A172 (cell line): ENCODE measurements at places on chromosomes 12 and 14.

DNA sequence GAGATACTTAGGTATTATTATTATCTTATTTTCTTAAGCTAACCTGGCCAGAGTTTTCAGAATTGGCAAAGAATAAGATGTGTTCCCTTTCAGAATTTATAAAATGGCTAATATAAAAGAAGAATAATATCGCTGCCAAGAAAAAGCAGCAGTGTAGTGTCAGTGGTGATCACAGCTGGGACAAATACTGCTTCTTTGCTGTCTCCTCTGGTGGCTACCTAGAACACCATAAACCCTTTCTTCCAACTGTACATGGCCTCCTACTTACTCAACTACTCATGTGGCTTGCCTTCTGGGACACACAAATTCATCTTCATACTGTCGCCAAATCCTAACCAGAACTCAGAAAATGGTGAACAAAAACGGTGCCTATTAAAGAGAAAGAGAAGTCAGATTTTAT, 72.7 kb downstream of the MED13L start:
- no peak for DNase-seq

GRCh38 chr14:95440496-95440895, 76.0 kb downstream of the SYNE3 start:
- no peak for DNase-seq

DNA sequence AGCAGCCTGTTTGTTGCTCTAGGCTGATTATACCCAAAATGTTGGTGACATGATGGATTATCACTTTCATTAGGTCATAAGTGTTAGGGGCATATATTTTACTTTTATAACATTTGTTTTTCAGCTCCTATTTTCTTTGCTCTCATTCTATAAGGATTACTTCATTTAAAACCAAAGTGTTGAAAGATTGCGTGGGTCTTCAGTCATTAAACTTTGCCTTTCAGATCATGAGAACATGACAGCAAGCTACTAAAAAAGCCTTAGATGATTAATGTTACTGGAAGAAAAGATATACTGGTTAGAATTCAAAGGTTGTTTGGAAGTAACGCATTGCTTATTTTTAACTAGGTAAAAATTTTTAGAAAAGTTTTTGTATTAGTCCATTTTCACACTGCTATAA, 156.8 kb downstream of the ERC1 start:
- no peak for DNase-seq

- no peak for DNase-seq
Observed at GRCh38 chr12:108583991-108584390, 13.9 kb downstream of the TMEM119 start.
